C1 segment of cervical spinal cord (tissue), 14 donors: ENCODE measurements at places on chromosomes 16 and 17.

GRCh38 chr17:57401556-57402488 lies 145.5 kb downstream of the MSI2 start:
- DNase-seq = no peak

DNA sequence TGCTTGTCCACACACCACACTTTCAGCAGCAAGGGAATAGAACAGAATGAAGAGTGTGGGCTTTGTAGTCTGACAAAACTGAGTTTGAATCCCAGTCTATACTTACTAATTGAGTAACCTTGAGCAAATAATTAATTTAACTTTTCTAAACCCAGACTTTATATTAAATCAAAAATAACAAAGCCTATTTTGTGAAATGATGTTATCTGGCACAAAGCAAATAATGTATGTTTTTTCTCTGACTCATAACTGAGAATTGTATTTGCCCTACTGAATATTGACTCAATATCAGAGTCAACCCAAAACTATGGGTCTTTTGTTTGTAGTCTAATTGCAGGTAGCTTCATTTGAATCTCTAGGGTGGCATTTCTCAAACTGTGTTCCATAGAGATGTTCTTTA lies 77.9 kb upstream of the TANC2 start:
- no peak for DNase-seq

DNA sequence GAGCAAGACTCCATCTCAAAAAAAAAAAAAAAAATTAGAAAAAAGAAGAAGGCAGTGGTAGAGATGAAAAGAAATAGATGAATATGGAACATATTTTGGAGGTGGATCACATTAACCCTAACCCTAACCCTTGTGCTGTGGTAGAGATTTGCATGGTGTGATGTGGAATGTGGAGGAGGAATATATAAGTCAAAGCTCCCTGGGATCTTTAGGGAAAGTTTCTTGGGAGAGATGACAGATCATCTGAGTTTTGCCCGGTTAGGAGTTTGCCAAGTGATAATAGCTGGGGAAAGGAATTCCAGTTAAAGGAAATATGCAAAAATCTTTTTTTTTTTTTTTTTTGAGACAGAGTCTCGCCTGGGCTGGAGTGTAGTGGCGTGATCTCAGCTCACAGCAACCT lies 13.0 kb upstream of the BLMH start:
- no peak for DNase-seq

- DNase-seq = no peak
These were observed 2.2 kb upstream of the UQCRC2 start for GRCh38 chr16:21950782-21951521.

DNA sequence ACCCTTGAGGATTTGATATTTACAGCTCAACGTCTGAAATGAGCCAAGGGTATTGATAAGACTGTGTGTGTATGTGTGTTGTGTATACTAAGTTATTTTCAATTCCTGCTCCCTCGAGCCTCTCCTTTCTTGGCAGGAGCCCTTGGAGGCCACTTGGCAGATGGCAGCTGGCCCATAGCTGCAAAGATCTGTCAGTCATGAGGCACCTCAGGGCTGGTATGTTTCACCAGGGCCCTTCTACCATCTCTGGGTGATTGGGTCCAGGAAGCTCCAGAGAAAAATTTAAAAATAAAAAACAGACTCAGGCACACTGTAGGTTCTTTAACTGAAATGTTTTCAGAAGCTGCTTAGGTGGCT lies 355.7 kb downstream of the HAPSTR1 start:
- DNase-seq = no peak

DNA sequence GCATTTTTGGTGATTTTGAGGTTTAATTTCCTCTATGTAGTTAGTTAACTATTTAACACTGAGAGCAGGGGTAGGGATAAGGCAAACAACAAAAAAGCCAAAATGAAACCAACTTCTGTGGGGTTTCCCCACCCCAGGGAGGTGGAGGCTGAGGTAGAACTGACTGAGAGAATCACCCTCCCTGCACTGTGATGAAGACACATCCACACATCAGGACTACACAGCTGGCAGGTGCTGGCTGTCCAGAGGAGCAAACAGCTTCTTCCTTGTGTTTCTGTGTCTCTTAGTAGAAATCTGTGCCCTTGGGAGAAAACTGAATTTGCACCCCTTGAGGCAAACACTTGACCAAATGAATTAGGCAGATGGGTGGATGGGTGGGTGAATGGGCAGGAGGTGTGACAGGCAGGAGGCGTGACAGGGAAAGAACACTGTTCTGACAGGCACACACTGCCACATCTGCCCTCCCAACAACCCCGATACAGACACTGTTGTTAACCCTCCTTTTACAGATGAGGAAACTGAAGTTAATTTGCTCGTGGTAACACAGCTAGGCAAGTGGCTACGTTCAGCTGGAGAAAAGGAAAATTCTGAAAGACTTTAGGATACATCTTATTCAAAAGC lies 62.9 kb upstream of the AMZ2 start:
- no peak for DNase-seq
